ENCODE measurements at places on chromosomes 1 and 21.

GRCh38 chr1:230276401-230276800 lies 149.7 kb downstream of the PGBD5 start:
- no peaks in the 10 kb centered on the region for H3K27me3 ChIP-seq
- H3K4me1 ChIP-seq, result no peaks in the 10 kb centered on the region
- H3K36me3 ChIP-seq, result peaks cover 55% of the 10 kb centered on the region
- H3K27ac ChIP-seq, result no peak overlapping the region
- H3K4me3 ChIP-seq, result no peak overlapping the region
- no peak for DNase-seq

GRCh38 chr1:32142446-32143301 lies 34.8 kb downstream of the KPNA6 start:
- peak; percentile 95 for DNase-seq
- peaks cover 19% of the 10 kb centered on the region for H3K4me1 ChIP-seq
- H3K36me3 ChIP-seq, result no peaks in the 10 kb centered on the region
- H3K27me3 ChIP-seq, result no peaks in the 10 kb centered on the region

DNA sequence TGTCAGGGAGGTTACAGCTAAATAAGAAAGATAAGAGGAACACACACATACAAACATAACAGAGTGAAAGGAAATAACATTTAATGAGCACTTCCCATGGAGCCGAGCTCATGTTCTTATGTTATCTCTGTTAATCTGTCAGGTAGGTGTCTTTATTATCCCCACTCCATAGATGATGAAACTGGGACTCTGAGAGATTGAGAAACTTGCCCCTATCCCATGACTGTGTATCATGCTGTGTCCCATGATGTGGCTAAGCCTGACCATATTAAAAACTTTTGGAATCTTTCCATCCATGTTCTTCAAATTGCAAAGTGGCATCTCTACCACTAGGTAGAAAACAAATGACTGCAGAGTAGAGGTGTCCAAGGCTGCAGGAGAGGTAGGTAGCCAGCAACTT lies 285.2 kb upstream of the SGIP1 start:
- peaks cover 10% of the 10 kb centered on the region for H3K4me1 ChIP-seq
- H3K27me3 ChIP-seq, result no peaks in the 10 kb centered on the region
- H3K36me3 ChIP-seq, result no peaks in the 10 kb centered on the region
- no peak overlapping the region for H3K27ac ChIP-seq
- H3K4me3 ChIP-seq, result no peak overlapping the region

GRCh38 chr1:18653916-18654315 lies 23.3 kb downstream of the PAX7 start:
- H3K27ac ChIP-seq, result no peak overlapping the region
- H3K4me1 ChIP-seq, result no peaks in the 10 kb centered on the region
- no peaks in the 10 kb centered on the region for H3K36me3 ChIP-seq
- H3K27me3 ChIP-seq, result peaks cover 42% of the 10 kb centered on the region
- H3K4me3 ChIP-seq, result no peak overlapping the region

- no peaks in the 10 kb centered on the region for H3K36me3 ChIP-seq
- H3K27ac ChIP-seq, result peak overlapping the region; percentile 99
- H3K4me1 ChIP-seq, result peaks cover 28% of the 10 kb centered on the region
- H3K4me3 ChIP-seq, result peak overlapping the region; percentile 92
- no peaks in the 10 kb centered on the region for H3K27me3 ChIP-seq
These were observed 2.2 kb upstream of the NEGR1 start for GRCh38 chr1:72284348-72285073.

DNA sequence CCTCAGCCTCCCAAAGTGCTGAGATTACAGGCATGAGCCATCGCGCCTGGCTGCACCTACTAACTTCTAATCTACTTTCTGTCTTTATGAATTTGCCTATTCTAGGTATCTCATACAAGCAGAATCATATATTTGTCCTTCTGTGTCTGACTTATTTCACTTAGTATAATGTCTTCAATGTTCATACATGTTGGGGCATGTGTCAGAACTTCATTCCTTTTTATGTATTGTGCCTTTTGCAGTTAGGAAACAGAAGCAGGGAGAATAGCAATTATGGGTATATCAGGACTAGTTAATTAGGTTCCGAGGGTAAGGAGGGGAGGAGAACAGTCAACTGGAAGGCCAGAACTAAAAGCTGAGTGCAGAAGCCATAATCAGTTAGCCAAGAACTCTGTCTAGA lies 18.0 kb upstream of the NIBAN1 start:
- H3K27me3 ChIP-seq, result no peaks in the 10 kb centered on the region
- no peaks in the 10 kb centered on the region for H3K4me1 ChIP-seq
- H3K4me3 ChIP-seq, result no peak overlapping the region
- H3K27ac ChIP-seq, result no peak overlapping the region
- no peak for DNase-seq

DNA sequence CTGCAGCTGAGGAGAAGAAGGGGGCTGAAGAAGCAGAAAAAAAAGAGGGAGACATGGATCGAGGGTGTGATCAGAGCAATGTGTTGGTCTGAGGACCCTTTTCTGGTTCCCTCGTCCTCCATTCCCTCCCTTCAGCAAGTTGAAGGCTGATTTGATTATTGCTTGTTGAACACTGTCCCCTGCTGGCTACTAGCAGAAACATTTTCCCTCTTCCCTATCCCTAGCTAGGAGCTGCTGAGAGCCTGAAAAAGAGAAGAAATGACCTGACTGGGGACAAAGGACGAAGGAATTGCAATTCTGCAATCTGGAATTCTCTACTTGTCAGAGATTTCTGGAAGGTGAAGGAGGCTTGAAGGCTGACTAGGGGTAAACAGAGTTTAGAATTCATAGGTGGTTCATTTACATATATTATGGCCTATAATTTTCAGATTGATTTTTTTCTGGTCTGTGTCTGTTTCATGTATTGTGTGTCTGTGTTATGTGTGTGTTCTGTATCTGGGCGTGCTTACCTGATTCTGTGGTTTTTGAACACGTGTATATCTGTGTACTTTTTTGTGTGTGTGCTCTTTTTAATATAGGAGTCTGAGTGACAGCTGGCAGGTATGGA lies 9.8 kb downstream of the NHLH1 start:
- DNase-seq, result peak; percentile 92
- H3K4me1 ChIP-seq, result peaks cover 16% of the 10 kb centered on the region
- peaks cover 12% of the 10 kb centered on the region for H3K27me3 ChIP-seq
- no peak overlapping the region for H3K27ac ChIP-seq

GRCh38 chr1:212207822-212208520 lies 77.2 kb upstream of the PPP2R5A start:
- no peaks in the 10 kb centered on the region for H3K36me3 ChIP-seq
- H3K4me1 ChIP-seq, result no peaks in the 10 kb centered on the region
- no peak overlapping the region for H3K4me3 ChIP-seq
- no peak for DNase-seq
- H3K27me3 ChIP-seq, result no peaks in the 10 kb centered on the region
- H3K27ac ChIP-seq, result no peak overlapping the region

- DNase-seq, result peak; percentile 8
- H3K4me3 ChIP-seq, result no peak overlapping the region
- H3K27me3 ChIP-seq, result no peaks in the 10 kb centered on the region
- H3K36me3 ChIP-seq, result peaks cover 9% of the 10 kb centered on the region
- no peaks in the 10 kb centered on the region for H3K4me1 ChIP-seq
- no peak overlapping the region for H3K27ac ChIP-seq
These were observed 8.1 kb upstream of the ZNF687 start for GRCh38 chr1:151273924-151274466.

DNA sequence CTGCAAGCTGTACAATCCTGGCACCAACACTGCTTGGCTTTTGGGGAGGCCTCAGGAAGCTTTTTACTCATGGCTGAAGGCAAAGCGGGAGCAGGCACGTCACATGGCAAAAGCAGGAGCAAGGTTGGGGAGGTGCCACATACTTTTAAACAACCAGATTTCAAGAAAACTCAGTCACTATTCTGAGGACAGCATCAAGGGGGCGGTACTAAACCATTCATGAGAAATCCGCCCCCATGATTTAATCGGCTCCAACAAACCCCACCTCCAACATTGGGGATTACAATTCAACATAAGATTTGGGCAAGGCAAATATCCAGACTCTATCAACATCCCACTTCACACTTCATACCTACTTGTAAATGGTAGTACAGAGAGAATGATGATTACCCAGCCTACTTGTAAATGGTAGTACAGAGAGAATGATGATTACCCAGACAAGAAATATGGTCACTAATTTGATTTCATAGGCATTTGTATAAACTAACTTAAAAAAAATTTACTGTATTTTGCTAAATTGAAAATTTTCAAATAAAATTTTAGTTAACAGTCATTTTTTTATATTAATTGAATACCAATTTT lies 24.9 kb downstream of the ATP5PF start:
- DNase-seq, result no peak
- H3K27ac ChIP-seq, result no peak overlapping the region
- no peaks in the 10 kb centered on the region for H3K4me1 ChIP-seq
- H3K27me3 ChIP-seq, result no peaks in the 10 kb centered on the region
- H3K4me3 ChIP-seq, result no peak overlapping the region

DNA sequence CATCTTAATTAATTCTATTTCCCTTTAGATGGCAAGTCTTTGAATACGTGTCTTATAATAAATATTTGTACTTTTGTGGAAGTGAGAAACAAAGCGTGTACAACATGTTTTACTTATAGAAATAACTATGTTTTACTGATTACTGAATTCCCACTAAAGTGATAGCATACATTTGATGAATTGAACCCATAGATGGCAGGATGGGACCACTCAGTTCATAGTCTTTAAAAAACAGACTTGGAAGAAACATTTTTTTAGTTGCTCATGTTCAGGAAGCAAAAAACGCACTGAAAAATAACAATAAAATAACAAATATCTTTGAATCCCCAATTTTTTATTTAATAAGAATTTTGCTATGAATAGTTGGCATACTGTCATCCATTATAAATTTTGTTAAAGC lies 507.1 kb upstream of the ZRANB2 start:
- peaks cover 2% of the 10 kb centered on the region for H3K36me3 ChIP-seq
- no peak overlapping the region for H3K27ac ChIP-seq
- H3K27me3 ChIP-seq, result no peaks in the 10 kb centered on the region
- no peak overlapping the region for H3K4me3 ChIP-seq
- no peak for DNase-seq

GRCh38 chr1:84348759-84349158 lies 47.3 kb downstream of the SAMD13 start:
- H3K27ac ChIP-seq, result no peak overlapping the region
- no peaks in the 10 kb centered on the region for H3K36me3 ChIP-seq
- H3K27me3 ChIP-seq, result no peaks in the 10 kb centered on the region
- no peak for DNase-seq

DNA sequence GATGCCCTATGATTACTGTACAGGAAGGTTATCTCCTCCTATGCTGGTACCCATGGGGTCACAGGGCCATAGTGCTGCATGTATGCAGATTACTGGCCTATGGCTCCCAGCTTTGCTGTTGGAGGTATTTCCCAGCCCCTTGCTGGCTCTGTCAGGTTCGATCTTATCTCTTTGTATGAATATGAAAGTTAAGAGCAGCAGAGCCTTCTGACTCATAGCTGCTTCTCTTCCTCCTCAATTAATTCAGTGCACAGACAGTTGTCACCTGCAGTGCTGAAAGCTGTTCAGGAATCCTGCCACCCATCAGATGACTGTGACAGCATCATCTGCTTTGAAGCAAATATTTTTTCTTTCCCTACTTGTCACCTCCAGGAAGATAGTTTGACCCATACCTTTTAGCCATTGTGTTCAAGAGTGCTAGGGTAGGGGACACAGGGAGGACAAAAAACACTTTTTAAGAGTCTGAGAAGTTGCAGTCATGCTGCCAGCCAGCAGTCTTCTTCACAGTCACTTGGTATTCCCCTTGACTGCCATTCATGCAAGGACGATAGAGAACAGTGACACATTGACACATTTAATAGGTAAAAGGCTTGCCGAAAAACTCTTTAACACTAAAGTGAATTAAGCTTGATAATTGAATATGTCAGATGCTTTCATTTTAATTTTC lies 73.1 kb downstream of the KIF1B start:
- no peak overlapping the region for H3K27ac ChIP-seq
- peaks cover 40% of the 10 kb centered on the region for H3K4me1 ChIP-seq
- peaks cover 53% of the 10 kb centered on the region for H3K36me3 ChIP-seq
- DNase-seq, result no peak

DNA sequence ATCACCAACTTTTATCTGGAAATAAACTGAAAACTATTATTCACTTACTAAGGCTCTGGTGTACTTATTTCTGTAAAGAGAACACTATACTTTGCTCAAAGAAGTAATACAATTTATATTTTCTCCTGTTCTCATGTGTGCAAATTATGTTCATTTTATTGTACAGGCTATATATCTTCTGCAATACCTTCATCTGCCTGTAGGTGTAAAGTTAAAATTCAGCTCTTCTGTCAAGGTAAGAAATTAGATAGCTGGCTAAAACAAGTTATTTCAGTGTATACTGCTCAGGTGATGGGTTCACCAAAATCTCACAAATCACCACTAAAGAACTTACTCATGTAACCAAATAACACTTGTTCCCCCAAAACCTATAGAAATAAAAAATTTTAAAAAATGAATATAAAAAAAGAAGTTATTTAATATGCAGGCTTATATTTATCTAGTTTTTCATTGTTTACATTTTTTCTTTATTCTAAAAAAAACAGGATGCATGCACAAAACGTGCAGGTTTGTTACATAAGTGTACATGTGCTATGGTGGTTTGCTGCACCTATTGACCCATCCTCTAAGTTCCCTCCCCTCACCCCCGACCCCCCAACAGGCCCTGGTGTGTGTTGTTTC lies 81.5 kb downstream of the PTGER3 start:
- no peaks in the 10 kb centered on the region for H3K36me3 ChIP-seq
- H3K4me1 ChIP-seq, result no peaks in the 10 kb centered on the region
- H3K27me3 ChIP-seq, result no peaks in the 10 kb centered on the region
- no peak overlapping the region for H3K27ac ChIP-seq

- no peaks in the 10 kb centered on the region for H3K27me3 ChIP-seq
- no peak overlapping the region for H3K27ac ChIP-seq
- DNase-seq, result no peak
- no peaks in the 10 kb centered on the region for H3K36me3 ChIP-seq
- peaks cover 10% of the 10 kb centered on the region for H3K4me1 ChIP-seq
- H3K4me3 ChIP-seq, result no peak overlapping the region
These were observed 63.7 kb downstream of the MAP10 start for GRCh38 chr1:232868793-232869491.

- no peaks in the 10 kb centered on the region for H3K4me1 ChIP-seq
- no peaks in the 10 kb centered on the region for H3K27me3 ChIP-seq
- H3K27ac ChIP-seq, result no peak overlapping the region
- DNase-seq, result no peak
- no peak overlapping the region for H3K4me3 ChIP-seq
These were observed 34.5 kb downstream of the TMPRSS15 start for GRCh38 chr21:18369115-18369514.

DNA sequence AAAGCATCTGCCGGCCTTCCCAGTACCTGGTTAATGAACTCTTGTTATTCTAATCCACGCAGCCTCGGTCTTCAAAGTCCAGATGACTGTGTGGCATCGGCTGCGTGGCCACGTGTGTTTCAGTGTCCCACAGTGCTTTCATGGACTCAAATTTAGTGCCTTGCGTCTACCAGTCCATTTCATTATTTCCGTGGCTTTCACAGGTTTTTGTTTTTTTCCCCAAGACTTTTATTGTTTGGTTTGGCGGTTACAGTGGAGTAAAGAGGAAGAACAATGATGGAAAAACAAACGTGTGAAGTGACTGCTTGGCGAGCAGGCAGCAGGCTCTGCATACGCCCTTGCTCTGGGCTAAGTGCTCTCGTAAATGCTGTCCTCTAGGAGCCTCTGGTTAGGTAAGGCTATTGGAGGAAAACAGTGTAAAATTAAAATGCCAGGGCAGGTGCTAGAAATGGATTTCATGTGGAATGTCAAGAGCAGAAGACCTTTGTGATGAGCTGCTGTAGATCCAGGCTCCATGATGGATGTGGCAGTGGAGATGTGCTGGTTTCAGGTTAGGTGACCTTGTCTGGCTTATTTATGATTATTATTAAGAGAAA lies 536.3 kb downstream of the KIF26B start:
- DNase-seq, result peak; percentile 31
- H3K4me3 ChIP-seq, result no peak overlapping the region
- no peaks in the 10 kb centered on the region for H3K36me3 ChIP-seq
- H3K27me3 ChIP-seq, result no peaks in the 10 kb centered on the region
- no peaks in the 10 kb centered on the region for H3K4me1 ChIP-seq
- no peak overlapping the region for H3K27ac ChIP-seq
